ENCODE measurements at places on chromosomes 7 and 10.

DNA sequence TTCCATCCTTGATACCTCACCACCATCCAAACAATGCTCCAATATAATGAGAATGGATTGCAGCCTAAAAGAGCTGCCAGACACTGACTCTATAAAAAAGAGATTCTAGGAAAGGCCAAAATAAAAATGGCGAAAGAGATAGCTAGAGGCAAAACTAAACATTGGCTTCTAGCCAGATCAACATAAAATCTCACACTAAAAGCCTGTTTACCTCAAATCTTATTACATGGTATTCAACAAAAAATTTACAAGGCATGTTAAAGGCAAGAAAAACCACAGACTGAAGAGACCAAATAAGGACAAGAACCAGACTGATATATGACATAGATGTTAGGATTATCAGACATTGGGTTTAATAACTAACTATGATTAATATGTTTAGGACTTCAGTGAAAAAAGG, 1127.0 kb downstream of the DNAJB9 start:
- DNase-seq: no peak

GRCh38 chr10:876438-876837, 55.1 kb downstream of the LARP4B start:
- no peak for DNase-seq

GRCh38 chr10:26621889-26622711, 75.4 kb upstream of the PDSS1 start:
- no peak for DNase-seq

DNA sequence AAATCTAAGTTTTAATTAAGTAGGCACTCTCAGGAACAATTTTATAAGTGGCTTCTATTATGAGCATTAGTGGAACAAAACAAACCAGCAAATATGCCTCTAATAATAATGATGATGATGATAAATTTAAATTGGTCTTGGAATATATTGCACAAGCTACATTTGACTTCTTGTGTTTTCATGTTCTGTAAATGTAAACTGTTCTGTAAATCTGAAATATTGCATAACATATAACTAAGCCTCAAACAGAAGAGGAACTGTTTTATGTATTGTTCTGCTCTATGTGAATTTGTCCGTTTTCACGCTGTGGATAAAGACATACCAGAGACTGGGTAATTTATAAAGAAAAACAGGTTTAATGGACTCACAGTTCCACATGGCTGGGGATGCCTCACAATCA, 625.2 kb upstream of the CELF2 start:
- no peak for DNase-seq

- no peak for DNase-seq
Observed at GRCh38 chr7:38554586-38554985, 76.6 kb downstream of the AMPH start.

- DNase-seq: no peak
Observed at GRCh38 chr10:81725851-81726250, 149.1 kb upstream of the NRG3 start.

DNA sequence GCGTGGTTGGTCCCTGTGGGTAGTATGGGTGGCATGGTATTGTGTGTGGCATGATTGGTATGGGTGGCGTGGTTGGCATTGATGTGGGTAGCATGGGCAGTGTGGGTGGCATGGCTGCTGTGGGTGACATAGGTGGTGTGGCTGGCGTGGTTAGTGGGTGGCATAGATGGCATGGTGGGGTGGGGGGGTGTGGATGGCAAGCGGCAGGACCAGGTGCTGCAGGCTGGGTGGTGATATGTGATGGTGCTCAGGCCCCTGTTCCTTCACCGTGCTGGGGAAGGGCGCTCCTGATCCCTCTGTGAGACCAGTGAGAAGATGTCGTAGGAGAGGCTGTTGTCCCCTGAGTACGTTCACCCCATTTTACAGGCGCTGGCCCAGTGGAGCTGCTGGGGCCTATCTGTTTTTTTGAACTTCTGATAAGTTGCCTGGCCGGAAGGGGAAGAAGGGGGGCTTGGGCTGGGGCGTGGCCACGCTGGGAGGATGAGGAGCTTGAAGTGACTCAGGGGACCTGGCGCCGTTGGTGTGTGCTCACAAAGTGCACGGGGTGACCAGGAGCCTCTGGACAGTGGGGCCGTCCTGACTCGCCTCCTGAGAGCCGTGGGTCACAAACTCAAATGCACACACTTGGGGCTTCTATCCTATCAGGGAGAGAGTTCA, 17.5 kb downstream of the INPP5A start:
- no peak for DNase-seq

DNA sequence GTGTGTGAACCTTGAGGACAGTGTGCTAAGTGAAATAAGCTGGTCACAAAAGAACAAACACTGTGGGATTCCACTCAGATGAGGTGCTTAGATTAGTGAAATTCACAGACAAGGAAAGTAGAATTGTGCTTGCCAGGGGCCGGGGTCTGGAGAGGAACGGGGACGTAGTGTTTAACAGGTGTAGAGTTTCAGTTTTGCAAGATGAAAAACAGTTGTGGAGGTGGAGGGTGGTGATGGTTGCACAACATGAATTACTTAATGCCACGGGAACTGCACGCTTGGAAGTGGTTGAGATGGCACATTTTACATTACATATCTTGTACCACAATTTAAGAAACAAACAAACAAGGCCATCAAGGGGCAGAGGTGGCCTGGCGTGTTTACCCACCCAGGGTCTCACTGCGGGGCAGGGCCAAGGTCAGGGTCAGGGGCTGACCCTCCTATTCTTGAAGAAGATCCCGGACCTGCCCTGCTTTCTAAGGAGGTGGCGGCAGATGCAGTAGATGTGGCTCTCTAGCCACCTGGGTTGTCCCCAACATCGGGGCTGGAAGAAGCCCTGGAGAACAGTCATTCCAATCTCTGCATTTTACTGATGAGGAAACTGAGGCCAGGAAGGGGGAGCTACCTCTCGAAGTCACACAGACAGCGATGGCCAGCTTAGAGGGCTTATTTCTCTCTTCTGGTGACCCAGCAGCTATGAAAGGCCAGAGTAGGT, 91.5 kb upstream of the LRRC4 start:
- no peak for DNase-seq

- no peak for DNase-seq
Observed at GRCh38 chr10:49749556-49750491, 12.3 kb downstream of the OGDHL start.

DNA sequence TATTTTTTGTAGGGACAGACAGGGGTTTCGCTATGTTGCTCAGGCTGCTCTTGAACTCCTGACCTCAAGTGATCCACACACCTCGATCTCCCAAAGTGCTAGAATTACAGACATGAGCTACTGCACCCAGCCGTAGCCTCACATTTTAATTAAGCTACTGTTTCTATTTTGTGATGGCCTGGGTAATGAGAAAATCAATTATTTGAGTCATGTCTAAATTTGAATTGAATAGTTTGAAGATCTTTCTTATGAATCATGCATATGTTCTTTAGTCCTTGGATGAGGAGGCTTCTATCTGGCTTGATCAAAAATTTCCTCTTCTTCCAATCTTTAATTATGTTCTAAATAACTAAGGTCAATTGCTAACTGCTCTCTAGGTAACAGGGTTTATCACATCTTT, 175.0 kb downstream of the REEP3 start:
- no peak for DNase-seq

DNA sequence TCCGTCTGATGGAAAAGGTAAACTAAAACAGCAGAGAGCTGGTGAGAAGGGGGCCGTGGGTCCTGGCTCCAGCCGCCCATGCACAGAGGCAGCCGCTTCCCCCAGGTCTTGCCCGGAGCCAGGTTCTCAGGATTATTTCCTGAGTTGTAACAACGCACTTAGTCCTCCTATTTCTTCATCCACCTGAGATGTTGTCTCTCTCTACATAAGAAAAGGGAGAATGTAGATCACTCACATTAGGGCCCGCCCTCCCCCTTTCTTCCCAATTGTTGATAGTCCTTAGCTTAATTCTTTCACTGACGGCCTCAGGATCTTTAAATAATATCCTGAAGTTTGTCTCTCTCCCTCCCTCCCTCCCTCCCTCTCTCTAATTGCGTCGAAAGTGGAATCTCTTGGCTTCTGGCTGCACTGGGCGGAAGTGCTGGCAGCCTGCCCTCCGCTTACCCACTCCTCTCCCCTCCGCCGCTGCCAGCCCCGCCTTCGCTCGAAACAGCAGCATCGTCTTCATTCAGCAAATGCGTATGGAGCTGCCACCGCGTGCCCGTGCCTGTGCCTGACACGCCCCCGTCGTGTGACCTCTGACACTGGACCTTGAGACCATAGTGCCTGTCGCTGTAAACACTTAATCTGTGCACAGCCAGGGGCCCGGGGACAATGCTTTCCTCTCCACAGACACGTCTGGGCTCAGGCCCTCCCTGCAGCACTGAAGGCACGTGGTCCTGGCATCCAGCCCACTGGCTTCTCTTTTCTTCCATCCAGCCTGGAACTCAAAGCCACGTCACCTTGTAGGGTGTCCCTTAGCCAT, 174.5 kb upstream of the PPP2R2D start:
- no peak for DNase-seq

DNA sequence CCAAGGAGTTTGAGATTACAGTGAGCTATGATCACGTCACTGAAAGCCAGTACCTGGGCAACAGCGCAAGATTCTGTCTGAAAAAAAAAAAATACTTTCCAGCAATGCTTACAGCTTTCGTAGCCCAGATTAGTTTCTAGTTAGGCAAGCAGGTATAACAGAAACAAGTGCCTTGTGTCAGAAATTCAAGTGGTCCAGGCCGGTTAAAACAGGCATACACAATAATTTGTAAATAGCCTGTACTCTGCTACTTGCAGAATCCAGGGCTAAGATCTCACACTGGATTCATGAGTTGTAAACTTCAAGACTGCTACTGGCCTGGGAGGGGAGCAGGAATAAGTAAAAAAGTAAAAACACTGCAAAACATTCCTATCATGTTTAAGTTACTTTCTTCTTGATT, 512.9 kb downstream of the IPMK start:
- DNase-seq: no peak

GRCh38 chr10:79262131-79262530, 85.1 kb upstream of the PPIF start:
- DNase-seq: no peak

DNA sequence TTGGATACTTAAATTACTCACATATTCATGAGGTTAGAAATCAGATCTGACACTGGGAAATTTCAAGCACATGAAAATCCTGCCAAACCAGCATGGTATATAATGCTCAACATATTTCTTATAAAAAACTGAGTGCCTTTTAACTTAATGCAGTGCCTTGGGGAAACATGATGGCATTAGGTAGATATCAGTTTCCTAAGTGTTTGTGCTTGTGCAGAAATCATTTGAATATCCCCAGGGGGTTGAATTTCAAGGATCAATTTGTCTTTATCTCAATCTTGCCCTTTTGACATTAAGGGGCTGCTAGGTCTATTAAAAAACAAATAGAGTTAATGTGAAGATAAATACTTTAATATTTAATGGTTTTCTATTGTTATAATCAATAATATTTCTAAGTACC, 396.3 kb downstream of the SORCS1 start:
- DNase-seq: no peak

DNA sequence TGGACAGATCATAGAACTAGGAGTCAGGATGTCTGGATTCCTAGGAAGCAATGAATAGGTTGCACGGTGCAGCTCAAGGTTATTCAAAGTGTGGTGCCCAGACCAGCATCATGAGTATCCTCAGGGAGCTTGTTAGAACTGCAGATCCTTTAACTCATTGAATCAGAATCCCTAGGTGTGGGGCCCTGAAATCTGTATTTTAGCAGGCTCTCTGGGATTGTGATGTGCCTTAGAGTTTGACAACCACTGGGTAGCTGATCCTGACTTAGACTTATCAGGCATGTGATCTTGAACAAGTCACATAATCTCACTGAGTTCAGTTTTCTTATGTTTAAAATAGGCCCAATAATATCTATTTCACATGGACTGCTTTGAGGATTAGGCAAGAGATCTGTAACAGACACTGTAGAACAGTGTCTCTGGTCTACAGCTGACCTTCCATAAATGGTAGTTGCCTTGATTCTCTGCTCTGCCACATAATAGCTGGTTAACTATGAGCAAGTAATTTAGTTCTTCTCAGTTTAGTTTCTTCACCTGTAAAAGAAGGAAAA, 46.4 kb upstream of the ATRNL1 start:
- no peak for DNase-seq

DNA sequence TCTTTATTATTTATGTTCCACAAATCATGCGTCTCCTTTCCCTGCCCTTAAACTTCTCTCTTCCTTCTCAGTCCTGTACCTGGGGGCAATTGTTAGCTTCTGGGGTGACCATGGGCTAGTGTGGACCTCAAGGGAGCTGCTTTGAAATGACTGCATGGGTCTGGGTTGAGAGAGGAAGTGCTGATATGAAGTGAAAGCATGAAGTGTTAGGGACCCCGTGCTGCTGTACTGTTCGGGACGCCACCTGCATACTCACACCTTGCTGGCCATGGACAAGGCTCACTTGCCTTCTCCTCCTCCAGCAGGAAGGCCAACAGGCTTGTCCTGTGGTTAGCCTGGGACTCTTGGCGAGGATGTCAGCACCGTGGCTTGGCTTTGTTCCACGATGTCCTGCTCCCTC, 56.7 kb downstream of the MTPN start:
- no peak for DNase-seq

DNA sequence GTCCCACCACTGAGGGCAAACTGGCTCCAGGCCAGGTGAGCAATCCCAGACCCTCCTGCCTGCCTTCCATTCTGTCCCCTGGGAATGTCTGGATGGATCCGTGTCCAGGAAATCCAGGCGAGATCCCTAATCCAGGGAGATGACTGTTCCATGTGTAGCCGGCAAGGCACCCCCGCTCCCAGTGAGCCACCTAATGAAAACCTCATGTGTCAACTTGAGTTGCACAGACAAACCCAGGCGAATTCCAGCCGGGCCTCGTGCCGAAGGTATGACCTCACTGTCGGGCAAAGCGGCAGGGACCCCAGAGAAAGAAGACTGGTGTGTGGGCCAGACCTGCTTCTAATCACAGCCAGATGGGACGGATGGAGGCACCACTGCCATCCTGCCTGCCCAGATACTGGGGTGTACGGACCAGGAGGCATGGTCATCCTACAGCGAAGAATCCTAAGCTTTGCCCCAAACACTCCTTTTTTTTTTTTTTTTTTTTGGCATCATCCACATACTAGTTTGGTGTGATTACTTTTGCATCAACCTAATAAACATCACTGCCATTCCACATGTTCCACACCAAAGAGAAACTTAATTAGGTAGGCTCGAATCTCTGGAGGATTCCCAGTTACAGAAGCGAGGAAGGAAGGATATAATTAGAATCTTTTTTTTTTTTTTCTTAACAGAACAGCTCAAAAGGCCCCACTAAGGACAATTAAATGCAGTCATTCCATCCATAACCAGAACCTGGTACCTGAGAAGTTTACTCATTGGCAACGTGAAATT, 313.1 kb downstream of the CALN1 start:
- DNase-seq: no peak

- DNase-seq: no peak
Observed at GRCh38 chr10:70921285-70921684, 32.9 kb upstream of the PCBD1 start.

- DNase-seq: no peak
Observed at GRCh38 chr10:29746080-29746797, 111.5 kb upstream of the SVIL start.

GRCh38 chr7:75739796-75740672, 1.3 kb upstream of the HIP1 start:
- no peak for DNase-seq
